Brain (organoid and tissue), 16 donors: ENCODE measurements at places on chromosomes 3 and 15.

DNA sequence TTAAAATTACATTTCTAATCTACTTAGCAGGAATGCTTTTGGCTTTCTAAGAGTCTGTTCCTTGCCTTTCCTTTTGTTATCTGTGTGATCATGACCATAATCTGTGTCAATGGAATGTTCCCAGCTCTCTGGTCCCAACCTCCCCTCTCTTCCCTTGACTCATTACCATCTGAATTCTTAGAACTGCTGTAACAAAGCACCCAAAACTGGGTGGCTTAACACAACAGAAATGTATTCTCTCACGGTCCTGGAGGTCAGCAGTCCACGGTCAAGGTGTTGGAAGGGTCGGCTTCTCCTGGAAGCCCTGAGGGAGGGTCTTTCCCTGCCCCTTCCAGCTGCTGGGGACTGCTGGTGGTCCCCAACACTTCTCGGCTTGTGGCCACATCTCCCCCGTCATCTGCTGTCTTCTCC, 81.1 kb downstream of the LRRK1 start:
- no peak for DNase-seq

DNA sequence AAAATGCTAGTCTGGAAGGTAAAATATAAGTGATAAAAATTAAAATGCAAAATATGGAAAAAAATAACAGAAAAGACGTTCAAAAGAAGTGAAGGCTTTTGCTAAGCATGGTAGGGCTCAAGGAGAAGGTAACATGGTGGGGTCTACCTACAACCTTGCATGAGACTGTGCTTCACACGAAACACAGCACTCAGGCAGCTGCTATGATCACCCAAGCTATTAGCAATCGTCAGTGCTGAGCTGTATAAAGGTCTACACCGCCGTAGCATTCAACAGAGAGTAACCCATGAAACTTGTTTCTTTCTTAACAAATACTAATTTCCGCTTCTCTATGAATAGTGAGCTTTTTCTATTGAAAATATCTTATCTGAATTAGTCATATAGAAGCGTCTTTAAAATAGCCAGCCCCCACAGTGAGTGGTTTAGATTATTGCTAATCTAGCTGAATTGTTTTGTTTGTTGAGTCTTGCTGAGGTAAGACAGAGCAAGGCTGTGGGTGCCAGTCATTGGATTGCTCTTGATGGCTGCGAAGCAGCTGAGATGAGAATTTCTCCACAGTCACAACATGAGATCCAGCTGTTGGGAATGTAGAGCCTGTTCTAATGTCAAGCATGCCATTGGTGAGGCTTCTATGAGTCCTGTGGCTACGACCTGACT, 230.0 kb downstream of the KLF13 start:
- DNase-seq = no peak

GRCh38 chr3:119211193-119211592, 29.5 kb downstream of the B4GALT4 start:
- DNase-seq = no peak

DNA sequence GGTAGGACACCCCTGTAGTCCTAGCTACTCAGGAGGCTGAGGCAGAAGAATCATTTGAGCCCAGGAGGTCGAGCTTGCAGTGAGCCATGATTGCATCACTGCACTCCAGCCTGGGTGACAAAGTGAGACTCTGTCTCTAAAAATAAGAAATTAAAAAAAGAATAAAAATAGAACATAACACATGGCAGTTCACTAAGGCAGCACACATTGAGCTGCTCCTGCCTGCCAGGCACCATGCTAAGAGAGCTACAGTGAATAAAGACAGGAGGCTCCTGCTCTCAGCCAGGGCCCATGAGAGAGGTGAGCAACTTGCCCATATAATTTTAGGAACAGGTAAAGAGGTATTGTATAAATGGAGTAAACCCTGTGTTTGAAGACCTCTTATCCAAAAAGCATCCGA, 54.3 kb downstream of the EBLN2 start:
- DNase-seq = no peak

GRCh38 chr3:12455740-12456139, 28.5 kb upstream of the TSEN2 start:
- DNase-seq = no peak

- no peak for DNase-seq
Measured at GRCh38 chr3:70840106-70840870, 527.9 kb upstream of the MDFIC2 start.

GRCh38 chr3:121736112-121736511, 13.4 kb downstream of the GOLGB1 start:
- no peak for DNase-seq

DNA sequence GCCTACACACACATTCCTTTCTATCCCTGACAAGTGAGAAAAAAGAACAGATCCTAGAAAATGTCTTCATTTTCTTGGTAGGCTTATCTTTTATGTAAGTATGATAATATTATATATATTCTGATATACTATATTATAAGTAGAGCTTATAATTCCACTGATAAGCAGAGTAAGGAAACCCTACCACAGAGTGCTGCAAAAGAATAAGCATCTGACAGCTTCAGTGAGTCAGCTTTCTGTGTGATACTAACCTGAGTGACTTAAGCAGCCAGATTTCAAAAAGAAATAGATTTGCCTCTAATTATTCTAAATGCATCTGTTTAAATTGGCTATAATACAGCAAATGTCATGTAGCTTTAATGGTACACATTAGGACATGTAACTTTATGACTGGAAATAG, 656.0 kb downstream of the MCTP2 start:
- no peak for DNase-seq

DNA sequence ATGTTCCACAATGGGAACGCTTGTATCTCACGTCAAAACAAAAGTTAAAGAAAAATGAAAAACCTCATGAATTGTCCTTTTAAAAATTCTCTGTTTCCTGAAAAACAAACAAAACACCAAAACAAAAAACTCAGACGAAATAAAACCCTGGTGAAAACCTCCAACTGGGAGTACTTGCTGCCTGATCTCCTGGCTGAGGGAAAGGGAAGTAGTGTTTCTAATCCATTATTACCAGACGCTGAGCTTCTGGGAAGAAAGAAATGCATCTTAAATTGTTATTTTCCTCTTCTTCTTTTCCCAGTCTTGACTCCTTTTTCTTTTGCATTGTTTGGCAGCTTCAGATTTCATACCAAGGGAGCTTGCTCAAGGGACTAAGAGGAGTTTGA, 243.2 kb upstream of the RGMA start:
- no peak for DNase-seq

DNA sequence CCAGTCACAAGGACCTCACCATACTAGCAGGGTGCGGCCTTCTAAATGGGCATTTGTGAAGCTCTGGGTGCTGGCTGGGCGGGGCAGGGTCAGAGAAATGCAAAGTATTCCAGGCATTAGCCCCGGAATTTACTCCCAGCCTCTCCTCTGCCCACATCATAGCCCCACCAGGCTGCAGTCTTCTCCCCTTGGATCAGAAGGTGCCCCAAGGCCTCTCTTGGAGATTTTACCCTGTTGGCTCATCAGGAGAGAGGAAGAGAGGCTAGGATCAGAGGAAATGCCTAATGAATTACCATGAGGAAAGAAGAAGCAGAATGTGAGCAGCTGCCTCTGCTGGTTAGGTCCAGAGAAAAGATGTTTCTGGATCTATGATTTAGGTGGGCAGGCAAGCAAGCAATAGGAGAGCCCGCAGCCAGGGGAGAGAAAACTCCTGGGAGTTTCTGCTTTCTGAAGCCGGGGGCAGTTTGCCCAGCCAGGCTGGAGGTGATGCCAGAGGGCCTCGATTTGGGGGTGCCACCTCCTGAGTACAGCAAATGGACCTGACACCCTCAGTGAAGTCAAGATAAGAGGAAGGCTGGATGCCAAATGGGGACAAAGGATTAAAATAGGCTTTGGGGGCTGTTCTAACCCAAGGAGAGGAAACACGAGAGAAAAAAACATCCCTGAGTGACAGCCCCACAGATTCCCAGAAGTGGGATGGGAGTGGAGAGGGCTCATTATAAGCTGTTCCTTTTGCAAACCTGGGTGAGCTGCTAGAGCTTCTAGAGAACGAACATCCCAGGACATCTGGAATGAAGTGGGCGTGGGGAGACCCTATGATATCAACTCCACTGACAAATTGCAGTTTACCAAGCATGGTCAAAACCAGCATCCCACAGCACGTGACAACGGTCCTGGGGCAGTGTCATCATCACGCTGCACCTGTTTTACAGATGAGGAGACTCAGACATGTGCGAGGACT, 65.4 kb downstream of the BDH1 start:
- no peak for DNase-seq

DNA sequence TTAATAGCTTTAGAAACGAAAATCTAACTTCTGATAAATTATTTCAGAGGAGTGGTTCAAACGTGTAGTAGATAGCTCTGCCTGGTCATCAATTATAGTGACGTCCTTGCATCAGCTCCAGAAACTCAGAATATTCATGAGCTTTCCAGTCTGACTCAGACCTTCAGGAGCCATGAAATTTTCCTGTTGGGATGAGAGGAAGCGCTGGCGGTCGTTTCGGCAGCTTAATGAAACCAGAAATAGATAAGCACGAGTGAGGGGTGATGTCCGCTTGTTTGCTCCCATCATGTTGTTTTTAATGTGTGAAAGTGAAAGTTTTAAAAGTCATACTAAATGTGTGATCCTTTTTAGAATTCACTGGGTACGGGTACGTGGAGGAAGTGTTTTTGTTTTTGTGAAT, 141.1 kb downstream of the PGPEP1L start:
- DNase-seq = no peak

- no peak for DNase-seq
Measured at GRCh38 chr15:89243046-89243690, 611 bp upstream of the FANCI start.

- no peak for DNase-seq
Measured at GRCh38 chr3:48784426-48785120, 63.1 kb downstream of the PRKAR2A start.

DNA sequence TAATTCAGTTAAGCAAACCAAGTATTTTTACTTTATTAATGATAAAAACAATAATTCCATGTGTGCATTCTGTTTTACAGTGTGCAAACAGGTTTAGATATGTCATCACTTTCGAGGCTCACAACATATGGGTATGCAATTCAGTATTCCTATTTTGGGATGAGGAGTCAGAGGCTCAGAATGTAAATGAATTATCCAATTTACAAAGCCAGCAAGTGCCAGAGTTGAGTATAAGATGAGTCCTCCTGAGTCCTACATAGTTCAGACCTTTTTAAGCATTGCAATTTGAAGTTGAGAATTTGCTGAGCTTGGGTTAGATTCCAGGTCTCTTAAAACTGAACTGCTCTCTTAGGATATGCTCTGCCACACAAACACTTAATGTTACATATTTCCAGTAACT, 424.2 kb upstream of the ROBO2 start:
- DNase-seq = no peak

GRCh38 chr3:190810957-190811356, 51.5 kb downstream of the GMNC start:
- no peak for DNase-seq

GRCh38 chr3:121231872-121232271, 313.9 kb downstream of the POLQ start:
- no peak for DNase-seq

GRCh38 chr3:23112491-23112890, 90.6 kb upstream of the UBE2E2 start:
- no peak for DNase-seq

GRCh38 chr15:78790027-78790426, 21.2 kb downstream of the ADAMTS7 start:
- DNase-seq = no peak

- DNase-seq = no peak
Measured at GRCh38 chr3:190552969-190553759, 39.3 kb downstream of the IL1RAP start.
